Hematopoietic multipotent progenitor cell (in vitro differentiated cells): ENCODE measurements at places on chromosomes 4 and X.

GRCh38 chrX:102711872-102712215 lies 404 bp upstream of the GPRASP2 start:
- DNase-seq: no peak

GRCh38 chrX:17021851-17022604 lies 75.6 kb downstream of the REPS2 start:
- DNase-seq: no peak

DNA sequence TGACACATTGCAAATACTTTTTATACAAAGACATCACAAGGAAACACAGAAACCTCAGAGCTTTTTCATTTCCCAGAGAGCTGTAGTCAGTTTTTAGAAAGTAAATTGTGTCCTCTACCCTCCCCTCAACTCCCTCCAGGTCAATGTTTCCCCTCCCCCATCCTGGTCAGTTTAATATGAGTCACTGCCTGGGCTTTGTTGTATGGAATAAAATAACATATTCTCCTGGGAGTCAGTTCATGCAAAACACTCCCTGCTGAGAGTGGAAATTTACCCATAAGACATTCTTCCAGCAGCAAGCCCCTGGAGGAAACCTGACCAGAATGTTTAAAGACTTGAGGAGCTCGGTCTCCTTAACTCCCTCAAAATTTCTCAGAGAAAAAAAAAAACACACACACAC lies 270.1 kb upstream of the LDB2 start:
- DNase-seq: no peak

DNA sequence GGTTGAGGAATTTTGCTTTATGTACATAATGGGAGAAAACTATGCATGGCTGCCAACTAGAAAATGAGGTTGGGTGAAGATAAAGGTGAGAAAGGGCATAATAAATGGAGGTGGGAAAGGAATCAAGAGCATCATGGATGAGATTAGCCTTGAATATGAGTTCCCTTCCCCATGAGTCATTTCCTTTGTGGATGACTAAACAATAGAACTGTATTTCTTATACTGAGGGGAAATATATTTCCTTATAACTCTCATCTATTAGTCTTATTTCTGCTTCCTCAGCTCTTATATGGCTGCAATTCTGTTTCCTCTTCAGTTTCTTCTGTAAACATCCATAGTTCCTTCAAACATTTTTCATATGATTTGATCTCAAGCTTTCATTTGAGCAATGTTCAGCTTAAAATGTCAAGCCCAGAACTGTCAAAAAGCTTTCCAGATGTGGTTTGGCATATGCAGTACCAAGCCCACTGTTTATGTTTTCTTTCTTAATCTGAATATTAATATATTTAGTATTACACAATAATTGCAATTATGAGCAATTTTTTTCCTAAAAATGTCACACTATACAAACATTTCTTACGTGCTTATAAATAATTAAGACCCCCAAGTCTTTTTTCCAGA lies 100.7 kb upstream of the GRPR start:
- DNase-seq: no peak

DNA sequence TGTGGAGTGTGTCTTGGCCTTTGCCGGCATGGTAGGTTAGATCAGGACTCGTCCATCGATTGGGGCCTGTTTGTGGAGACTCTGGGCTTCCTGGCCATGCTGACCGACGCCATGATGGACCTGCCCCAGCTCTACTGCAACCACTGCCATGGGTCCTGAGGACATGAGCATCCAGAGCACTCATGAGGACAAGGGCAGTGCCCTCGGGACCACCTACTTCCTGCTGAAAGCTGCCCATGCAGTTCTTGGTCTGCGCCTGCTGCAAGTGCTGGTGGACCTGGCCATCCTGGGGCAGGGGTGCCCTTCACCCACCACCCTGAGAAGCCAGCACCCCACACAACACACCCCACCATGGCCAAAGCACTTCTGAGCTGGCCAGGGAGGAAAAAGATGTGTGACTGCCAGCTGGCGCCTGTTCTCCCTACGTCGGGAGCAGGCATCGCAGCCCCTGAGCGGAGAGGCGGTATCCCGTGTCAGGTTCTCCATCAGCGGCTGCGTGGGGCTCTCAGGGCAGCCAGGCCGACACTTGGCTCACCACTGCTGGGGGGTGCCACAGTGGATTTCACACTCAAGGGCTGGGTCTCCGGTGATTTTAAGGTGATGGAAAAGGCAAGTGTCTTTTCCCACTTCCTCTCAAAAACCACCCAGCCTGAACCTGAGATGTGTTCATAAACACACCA lies 106.4 kb downstream of the SCD5 start:
- DNase-seq: no peak

DNA sequence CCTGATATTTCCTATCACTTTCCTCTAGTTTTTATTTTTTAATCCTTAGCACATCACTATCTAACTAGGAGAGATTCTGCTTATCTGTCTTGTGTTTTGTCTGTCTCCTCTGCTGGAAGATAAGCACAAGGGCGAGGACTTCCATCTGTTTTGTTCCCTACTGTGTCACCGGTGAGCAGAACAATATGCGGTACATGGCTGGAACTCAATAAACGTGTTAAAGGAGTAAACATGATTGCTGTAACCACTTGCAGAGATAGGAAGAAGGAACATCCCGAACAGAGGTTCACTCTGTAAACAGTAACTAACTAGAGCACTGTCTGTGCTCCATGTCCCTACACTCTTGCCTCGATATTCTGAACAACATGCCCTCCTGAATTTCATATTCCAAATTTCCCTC lies 5.2 kb downstream of the HS3ST1 start:
- DNase-seq: no peak

GRCh38 chrX:29952016-29952415 lies 263.3 kb upstream of the MAGEB2 start:
- DNase-seq: no peak

GRCh38 chr4:159097785-159098184 lies 5.1 kb upstream of the RAPGEF2 start:
- no peak for DNase-seq

DNA sequence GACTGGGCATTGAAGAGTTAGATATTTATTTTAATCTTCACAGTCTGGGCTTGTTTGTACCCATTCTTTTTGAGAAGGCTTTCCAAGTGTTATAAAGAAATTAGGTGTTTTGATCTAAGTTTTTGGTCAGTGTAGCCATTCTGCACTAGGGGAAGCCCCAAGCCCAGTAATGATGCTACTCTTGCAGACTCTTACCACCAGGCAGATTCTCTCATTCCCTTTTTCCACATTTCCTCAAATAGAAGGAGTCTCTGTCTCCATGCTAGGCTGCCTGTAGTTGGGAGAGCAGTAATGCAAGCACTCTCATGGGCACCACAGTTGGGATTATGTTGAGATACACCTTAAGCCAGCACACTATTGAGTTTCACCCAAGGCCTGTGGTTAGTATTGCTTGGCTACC lies 21.5 kb downstream of the CDX4 start:
- DNase-seq: no peak

DNA sequence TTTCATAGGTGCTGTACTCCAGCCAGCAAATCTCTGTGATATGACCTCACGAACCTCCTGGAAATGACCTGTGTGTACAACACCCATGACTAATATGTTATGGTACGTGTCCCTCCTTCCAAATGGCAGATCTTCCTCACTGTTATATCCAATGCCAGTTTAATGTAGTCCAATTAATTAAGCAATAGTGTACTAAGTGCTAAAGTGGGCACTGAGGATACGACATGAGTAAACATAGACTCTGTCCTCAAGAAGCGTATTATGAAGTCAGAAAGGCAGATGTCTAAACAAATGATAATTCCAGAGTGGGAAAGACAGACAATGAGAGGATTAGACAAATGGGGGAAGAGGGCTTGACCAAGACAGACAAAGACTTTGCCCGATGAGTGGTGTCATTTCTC lies 33.9 kb downstream of the GPRIN3 start:
- DNase-seq: no peak

DNA sequence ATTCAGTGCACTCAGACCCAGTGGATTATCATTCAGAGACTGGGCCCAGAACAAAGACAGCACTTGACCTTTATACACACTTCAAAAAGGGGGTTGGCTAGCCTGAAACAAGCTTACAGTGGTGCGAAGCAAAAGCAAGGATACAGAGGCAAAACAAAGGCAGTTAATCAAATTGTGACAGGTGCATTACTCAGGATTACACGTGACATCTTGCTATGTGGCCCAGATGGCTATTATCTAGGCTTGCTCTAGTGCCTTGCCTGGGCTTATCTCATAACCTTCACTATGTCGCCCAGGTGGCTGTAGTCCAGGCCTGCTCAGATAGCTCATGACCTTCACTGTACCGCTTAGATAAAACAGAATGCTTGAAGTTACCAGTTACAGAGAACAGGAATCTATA lies 1092.1 kb upstream of the PRKX start:
- DNase-seq: no peak

GRCh38 chrX:42237956-42238355 lies 314.6 kb upstream of the CASK start:
- no peak for DNase-seq

DNA sequence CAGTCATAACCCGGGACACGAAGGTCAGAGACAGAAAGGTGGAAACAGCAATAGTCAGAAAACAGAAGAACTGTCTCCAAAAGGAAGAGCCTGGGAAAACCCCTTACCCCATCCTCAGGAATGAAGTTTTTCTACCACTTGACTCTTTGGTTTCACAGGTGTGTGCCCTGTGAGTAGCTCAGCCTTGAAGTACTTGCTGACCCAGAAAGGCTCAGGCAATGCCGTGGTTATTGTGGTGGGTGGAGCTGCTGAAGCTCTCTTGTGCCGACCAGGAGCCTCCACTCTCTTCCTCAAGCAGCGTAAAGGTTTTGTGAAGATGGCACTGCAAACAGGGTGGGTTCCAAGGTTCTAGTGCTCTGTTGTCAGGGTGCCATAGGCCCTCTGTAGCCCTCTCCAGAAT lies 24.4 kb downstream of the DGAT2L6 start:
- DNase-seq: no peak

- DNase-seq: no peak
Measured at GRCh38 chr4:170652571-170652970, 562.8 kb upstream of the AADAT start.

DNA sequence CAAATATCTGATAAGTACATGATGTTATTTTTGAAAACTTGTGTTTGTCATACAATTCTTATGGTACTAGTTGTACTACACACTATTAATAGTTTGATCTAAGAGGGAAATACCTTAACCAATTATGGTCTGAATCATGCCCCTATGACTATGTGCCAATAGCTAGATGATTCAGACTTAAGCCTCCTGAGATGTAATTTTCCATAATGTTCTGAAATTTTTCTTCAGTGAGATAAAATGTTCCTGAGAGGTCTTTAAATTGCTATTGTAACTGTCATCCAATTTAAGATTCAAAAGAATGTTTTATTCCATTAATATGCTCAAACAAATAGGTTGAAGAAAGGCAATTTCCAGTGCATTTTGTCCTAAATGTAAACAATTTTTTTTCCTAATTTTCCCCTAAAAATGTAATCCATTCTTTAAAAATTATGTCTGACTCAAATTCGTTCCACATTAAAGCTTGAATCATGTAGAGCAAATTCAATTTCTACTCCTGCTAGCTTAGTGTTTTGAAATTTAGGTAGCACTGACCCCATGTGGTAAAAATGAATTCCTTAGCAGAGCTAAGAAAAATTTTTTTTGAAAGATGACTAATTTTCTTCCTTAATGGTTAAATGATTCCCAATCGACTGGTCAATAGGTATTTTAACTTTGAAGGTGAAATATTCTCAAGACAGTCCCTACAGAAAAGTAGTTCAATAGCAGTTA lies 49.1 kb downstream of the APOOL start:
- peak; percentile 26 for DNase-seq

DNA sequence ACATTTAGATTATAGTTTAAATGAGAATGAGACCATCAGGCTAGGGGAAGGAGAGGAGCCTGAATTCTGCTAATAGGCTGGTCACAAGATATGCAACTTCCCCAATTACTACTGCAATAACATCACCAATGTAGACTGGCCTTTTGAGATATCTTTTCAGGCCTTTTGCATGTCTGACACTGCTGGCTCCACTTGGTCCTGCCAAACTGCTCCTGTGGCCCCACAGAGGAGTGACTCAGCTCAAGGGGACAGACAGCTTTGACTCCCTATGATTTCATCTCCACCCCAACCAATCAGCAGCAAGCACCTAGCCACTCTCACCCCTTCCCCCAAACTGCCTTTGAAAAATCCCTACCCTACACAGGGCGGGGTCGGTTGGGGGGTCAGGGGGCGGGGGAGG lies 22.8 kb downstream of the GPRIN3 start:
- DNase-seq: no peak

GRCh38 chrX:67724359-67725110 lies 180.7 kb downstream of the AR start:
- no peak for DNase-seq

GRCh38 chrX:43525901-43526610 lies 130.0 kb upstream of the MAOA start:
- no peak for DNase-seq

GRCh38 chr4:35493977-35494376 lies 750.3 kb downstream of the ARAP2 start:
- no peak for DNase-seq

DNA sequence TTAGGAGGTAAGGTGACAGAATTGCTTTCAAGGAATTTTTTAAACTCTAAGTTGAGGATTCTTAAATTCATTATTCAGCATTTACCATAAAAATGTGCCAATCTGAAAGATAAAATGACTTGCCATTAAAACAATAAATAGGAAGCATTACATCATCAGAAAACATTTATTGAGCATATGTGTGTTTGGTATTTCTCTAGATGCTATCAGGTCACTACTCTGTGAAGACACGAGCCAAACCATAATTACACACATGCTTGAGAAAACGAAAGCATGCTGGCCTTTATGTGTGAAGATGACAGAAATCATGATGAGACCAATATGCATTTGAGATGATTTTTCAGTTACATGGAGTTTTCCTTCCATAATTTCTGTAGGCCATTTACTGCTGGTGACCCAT lies 12.3 kb upstream of the IL21 start:
- DNase-seq: no peak

DNA sequence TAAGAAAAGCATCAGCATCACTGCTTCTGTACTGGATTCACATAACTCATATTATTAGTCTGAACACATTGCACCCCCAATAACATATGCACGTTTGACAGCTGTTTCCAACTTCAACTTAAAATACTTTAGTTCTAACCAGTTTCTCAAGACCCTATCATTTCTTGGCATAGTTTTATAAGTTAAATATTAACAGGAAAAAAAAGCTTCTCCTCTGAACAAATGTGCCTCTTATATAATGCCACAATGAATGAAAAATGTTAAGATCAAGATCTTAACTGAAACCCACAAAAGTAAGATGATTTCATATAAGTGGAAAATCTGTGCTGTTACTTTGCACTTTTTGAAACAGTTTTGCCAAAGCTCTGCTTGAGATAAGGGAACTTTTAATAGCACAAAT lies 652.8 kb upstream of the FAM241A start:
- no peak for DNase-seq

GRCh38 chr4:103443324-103443723 lies 245.2 kb upstream of the CENPE start:
- no peak for DNase-seq
